Subcutaneous adipose tissue (tissue), 4 donors: ENCODE measurements at places on chromosomes 12 and 14. TPM values are rescaled to one million over a fixed set of nuclear protein-coding genes. Genes with fewer than 3 reads are reported as not detected.

Gene CYP46A1
- total RNA-seq: 1.4 TPM

Gene CARMIL3
- 0.22 TPM for total RNA-seq

Gene ERGIC2
- total RNA-seq: 105 TPM

Gene OASL
- 1.5 TPM for total RNA-seq

Gene KRT79
- not detected for total RNA-seq

Gene SLC25A47
- total RNA-seq: not detected

Gene TC2N
- total RNA-seq: 58.4 TPM

Gene ADSS1
- total RNA-seq: 7.3 TPM

Gene RASSF3
- 19.4 TPM for total RNA-seq

Gene MYH6
- total RNA-seq: not detected
